ENCODE measurements at places on chromosomes 6 and 20.

DNA sequence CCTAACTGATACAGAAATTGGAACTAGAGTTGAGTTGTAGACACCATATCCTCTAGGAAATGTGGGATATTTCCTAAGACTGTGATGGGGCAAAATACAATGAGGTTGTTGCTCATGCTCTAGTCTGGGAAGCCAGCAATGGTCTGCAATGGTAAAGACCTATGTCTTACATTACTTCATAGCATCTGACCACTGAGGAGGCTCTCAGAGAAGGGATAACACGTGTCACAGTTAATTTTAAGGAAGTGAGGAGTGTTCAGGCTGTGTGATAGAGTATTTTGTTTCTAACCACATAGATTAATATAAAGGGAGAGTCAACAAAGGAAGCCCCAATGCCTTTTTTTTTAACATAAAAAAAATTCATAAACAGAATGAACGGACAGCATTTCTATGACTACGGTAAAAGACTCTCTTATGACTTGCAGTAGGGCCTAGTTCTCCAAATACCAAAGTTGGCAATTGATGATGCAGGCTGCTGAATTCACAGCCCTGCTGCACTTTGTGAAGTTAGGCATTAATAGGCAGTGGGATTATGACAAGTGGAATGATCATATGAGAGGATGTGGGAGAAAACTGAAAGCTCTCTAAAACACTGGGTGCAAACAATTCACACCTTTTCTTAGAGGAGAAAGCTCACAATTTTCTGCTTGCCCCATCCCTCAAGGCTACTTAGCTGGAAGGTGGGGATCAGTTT lies 13.7 kb downstream of the KCNS1 start:
- DNase-seq = peak; percentile 48

- DNase-seq = peak; percentile 92
These were observed 135.3 kb upstream of the BMP2 start for GRCh38 chr20:6632187-6632586.

DNA sequence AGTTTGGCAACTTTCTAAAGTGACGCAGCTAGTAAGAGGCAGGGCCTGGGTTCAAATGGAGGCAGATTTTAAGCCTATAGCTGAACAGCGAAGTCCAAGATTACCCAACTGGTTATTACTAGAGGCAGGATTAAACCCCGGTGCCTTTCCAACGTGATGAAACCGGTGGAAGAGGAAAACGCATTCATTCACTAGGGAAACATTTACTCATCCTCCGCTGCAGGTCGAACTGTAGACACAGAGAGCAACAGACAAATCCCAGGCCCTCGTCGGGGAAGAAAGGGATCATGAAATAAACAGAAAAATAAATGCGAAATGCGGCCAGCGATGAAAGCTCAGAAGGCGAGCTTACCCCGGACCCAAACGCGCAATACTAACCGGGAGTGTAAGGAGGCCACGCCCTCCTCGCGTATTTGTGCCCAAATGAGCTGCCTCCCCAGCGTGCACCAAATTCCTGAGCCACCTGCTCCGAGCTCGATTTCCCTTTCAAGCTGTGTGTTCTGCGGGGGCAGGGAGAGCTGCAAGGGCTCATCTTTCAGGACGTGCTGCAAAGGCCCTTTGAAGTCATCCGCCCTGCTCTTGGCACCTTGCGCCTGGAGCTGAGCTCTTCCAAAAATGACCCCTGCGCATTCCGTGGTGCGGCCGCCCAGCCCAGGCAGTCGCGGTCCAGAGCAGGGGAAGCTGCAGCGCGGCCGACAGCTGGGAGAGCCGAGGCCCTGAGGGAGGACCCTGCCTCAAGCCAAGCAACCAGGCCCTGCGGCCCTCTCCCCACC lies 46.9 kb downstream of the PDYN start:
- DNase-seq = peak; percentile 48

DNA sequence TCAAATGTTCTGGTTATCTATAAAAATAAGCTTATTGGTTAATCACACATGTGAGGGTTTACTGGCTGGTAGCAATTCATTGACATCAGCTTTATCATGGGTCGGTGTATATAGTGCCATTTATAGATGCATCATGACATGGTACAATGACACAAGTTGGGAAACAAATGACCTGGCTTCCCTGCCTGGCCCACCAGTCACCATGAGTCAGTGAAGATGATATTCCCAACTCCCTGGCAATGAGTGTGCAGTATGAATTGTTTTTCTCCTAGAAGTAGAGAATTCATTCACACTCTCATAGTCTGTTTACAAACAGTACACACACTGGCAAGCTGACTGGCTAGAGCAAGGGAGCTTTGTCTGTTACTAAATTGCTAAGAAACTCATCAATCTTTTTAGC lies 37.2 kb upstream of the CALHM6 start:
- peak; percentile 68 for DNase-seq

GRCh38 chr6:165052561-165053480 lies 256.6 kb downstream of the C6orf118 start:
- no peak for DNase-seq

DNA sequence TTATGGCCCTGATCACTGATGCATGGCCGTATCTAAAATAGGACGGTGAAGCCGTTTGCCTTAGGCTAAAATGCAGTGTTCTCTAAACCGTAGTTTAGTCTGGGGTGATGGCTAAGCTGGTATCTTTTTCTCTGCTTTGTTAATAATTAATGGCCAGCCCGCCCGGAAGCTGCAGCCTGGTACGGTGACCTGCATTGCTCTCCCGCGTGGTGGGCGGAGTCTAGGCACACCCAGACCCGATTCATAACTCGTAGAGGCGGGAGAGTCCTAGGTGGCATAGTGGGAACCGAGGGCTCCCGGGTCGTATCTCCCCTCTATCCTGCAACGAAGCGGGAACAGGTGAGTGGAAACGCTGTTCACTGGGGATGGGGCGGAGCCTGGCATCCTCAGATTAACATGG lies 5.5 kb downstream of the CDH4 start:
- DNase-seq = peak; percentile 75

DNA sequence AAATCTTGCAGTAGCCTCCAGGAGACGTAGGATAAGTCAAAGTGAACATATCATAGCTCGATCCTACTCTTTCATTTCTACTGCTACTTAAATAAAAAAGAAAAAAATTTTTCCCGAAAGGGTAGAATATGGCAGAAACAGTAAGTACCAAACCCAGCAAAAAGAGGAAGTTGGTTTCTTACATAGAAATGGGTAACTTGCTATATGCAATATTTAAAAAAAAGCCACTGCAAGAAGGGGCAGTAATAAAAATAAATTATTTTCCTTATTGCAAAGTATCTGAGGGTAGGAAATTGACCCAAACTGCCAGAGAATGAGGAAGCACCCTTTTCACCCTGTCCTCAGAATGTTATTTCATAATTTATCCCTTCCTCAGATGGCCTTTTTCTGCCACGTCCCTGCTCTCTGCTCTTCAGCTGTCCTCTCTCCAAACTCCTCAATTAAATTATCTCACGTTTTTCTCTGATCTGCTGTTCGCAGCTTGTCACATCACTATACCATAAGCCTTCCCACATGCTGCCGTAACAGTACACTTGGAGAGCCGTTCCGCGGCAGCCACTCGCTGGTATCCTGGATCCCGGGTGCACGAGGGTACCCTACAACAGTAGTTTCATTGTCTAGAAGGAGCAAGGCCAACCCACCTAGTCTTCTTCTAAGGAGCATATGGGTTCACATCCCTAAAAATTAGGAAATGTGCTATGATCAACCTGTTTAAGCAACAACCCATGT lies 149.6 kb downstream of the BACH2 start:
- DNase-seq = no peak

DNA sequence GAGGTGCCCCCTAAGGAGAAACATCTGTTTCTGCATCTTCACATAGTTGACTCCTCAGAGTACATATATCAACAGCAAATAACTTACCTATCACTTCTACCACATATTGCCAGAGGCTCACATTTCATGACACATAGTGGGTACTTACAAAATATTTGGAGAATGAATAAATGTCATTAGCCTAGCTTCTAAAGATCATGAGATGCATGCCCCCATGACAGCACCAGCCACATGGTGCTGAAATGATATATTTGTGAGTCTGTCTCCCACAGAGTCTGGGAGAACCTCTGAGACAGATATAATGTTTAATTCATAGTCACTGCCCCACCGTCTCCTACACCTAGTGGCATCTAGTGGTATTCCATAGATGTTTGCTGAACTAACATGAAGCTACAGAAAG lies 555.6 kb downstream of the KIF16B start:
- peak; percentile 72 for DNase-seq

DNA sequence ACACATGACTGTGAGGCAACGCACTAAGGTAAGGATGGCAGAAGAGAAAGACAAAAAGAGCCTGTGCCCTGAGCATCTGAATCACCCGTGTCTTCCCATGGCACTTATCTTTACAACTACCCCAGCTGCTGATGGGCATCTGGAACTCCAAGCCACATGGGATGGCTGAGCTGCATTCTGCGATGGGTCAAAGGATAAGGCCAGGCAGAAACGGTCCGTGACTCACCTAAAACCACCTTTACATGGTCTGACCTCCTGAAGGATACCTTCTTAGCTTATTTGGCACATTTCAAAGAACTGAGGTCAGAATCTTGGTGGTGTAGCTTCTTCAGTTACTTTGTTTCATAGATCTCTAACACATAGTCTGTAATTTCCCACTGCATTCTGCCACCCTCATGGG lies 99.7 kb downstream of the DNAH8 start:
- no peak for DNase-seq

DNA sequence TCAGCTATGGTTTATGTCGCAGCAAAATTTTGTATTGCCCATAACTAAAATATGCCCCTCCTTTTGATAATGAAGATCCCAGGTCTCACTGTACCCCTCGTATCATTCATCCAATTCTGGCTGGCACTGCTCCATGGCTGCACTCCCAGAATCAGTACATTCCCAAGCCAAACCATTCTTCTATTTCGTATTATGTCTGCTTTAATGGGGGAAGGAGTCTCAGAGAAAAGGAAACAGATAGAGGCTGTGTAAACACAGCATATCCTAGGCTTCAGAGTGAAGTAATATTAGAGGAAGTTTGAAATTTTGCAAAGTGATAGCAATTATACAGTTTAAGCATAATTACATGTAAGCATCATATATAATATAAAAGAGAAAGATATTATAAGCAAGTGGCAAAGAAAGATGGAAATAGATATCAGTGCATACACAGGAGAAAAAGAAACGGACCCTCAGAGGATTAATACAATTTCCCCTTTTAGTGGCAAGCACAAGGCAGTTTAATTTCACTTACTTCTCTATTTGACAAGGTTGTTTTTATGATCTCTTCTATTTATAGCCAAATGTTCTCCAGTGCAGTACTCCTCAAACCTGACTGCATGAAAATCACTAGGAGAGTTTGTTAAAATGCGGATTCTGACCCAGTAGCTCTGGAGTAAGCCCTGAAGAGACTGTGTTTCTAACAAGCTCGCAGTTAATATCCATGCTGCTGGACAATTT lies 56.5 kb upstream of the TENT5A start:
- DNase-seq = no peak

- DNase-seq = no peak
These were observed 29.6 kb downstream of the BACH2 start for GRCh38 chr6:90266905-90267621.

GRCh38 chr20:50347284-50348063 lies 156.8 kb downstream of the CEBPB start:
- DNase-seq = no peak

DNA sequence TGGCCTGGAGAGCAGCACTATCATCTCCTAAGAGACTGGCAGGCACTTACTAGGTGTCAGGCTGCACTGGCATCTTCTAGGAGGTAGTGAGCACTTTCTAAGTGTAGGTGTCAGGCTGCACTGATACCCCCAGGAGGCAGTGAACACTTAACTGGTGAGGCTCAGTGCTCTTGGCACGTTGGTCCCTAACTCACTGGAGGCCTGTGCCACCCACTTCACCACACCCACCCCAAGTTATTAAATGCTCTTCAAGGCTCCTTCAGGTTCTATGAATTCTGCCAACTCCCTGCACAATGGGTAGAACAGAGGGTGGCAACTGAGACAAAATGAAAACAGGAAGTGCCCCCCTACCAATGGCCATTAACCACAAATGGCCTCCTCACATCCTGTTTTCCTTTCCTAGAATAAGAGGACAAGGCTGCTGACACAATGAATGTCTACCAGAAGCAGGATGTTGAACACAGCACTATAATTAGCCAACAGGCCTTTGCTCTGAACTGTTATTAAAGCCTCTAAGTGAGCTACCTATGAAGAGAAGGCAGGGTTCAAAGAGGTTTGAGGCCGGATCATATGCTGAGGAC lies 29.4 kb downstream of the NCOA5 start:
- peak; percentile 4 for DNase-seq

DNA sequence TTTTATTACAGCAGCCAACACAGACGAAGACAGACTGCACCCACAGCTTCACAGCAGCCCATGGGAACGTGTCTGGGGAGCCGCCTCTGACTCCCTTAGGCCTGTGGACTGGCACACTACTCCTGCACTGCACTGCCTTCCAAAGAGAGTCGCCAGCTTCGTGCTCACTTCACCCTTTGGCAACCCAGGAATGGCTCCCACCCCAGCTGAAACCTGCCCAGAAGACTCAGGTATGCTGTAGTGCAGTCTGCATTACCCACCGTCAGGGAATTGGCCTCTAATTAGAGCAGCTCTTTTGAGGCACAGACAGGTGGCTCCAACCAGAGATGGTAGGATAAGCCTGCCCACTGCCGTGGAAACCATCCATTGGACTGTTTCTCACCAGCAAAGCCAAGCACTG lies 39.9 kb upstream of the FRMD1 start:
- no peak for DNase-seq

- no peak for DNase-seq
These were observed 8.0 kb upstream of the KIF13A start for GRCh38 chr6:17995414-17995813.

- DNase-seq = peak; percentile 69
These were observed 157.9 kb downstream of the FOXC1 start for GRCh38 chr6:1767481-1768246.

GRCh38 chr6:113039005-113039404 lies 691.9 kb downstream of the RFPL4B start:
- DNase-seq = no peak

- no peak for DNase-seq
These were observed 83.7 kb upstream of the RALY start for GRCh38 chr20:33910056-33910455.

- no peak for DNase-seq
These were observed 94.7 kb upstream of the SLC2A12 start for GRCh38 chr6:134147034-134147533.

GRCh38 chr20:53030061-53030460 lies 57.9 kb downstream of the TSHZ2 start:
- no peak for DNase-seq

- DNase-seq = peak; percentile 40
These were observed 242.6 kb downstream of the ARID1B start for GRCh38 chr6:157019733-157020132.

- DNase-seq = no peak
These were observed 1.9 kb downstream of the APOM start for GRCh38 chr6:31657406-31658157.
